HL-60 (cell line): ENCODE measurements at places on chromosomes 16 and 17.

DNA sequence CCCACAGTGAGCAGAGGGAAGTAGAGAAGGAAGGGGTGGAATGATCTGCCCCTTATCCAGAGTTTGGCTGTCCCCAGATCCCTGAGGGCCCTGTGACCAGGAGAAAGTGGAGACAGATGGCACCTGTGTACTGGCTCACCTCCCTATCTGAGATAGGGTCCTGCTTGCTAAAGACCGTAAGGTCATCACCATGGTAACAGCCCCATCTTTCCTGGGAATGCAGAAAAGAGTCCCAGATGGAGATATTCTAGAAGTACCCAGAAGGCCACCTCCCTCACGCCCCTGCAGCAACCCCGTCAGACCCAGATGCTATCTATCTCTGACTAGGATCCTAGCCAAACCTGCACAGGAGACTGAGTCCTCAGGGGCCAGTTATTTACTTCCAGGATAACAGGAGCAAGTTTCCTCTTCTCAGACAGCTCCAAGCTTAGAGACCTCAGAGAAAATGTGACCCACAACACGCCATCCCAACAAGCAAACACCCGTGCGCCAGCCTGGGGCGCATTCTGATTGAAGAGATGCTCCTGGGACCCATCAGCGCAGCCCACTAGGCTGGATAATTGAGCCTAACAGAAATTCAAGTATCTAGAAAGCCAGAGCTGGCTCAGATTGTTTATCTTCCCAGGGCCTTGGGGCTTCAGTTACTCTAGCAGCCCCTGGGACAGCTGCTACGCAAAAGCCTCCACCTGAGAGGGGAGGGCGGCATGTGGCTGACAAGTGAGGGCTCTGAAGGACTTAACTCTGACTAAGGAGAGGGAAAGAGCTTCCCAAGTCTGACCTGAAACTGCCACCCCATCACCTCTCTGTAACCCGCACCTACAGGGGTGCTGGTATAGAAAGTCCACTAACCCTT is 1.9 kb downstream of the ORMDL3 start:
- DNase-seq, result no peak

DNA sequence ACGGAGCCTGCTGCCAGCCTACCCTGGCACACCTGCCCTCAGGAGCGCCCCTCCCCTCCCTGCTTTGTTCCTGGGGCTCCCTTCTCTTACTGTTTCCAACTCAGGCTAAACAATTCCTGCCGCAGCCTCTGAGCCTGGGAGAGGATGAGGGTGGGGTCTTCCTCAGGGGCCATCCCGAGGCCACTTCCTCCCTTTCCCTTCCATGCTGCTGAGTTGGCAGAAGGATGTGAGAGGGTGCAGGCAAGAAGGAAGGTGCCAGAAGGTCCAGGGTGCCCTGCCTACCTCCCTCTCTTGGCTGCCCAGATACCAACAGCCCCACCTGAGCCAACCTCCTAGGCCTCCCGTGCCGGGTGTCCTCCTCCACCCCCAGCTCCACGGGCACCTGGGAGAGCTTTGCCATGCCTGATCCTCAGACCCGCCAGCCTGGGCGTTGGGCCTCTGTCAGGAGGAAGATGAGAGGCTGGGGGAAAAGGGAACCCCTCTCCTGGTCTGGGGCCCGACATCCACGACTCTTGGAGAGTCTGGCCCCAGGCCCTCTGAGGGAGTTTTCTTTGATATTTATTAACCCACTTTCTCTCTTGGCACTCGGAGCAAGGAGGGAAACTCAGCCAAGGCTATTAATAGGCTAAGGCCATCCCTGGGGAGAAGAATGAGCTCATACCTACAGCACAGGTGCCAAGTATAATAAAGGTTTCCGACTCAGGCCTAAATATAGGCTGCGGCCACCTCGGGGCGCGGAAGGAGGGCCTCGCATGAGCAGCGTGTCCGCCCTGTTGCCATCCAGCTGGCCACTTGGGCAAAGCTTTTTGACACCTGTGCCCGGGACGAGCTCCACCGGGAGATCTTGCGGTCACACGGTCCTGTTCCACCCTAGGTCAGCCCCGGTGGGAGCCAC is 232.0 kb downstream of the ENGASE start:
- DNase-seq, result no peak

GRCh38 chr17:62995377-62995885 is 29.4 kb downstream of the TANC2 start:
- peak; percentile 82 for DNase-seq

- no peak for DNase-seq
These were observed 2.1 kb downstream of the CMTM1 start for GRCh38 chr16:66568355-66568754.

GRCh38 chr16:56424791-56425438 is 430 bp downstream of the AMFR start:
- DNase-seq, result no peak

DNA sequence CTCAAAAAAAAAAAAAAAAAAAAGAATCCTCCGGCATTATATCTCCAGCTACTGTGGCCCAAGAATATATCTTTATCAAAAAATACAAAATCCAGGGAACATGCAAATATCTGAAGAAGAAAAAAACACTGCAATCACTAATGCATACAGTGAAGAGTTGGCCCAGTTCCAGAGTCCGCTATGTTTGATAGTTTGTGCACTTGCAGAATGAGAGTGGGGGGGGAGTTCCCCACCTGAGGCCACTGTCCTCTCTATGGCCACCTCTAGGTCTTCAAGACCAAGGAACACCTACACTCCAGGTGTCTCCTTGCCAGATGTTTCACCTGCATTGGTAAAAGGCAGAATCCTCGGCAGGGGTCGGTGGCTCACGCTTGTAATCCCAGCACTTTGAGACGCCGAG is 4.0 kb downstream of the ZNF785 start:
- no peak for DNase-seq

DNA sequence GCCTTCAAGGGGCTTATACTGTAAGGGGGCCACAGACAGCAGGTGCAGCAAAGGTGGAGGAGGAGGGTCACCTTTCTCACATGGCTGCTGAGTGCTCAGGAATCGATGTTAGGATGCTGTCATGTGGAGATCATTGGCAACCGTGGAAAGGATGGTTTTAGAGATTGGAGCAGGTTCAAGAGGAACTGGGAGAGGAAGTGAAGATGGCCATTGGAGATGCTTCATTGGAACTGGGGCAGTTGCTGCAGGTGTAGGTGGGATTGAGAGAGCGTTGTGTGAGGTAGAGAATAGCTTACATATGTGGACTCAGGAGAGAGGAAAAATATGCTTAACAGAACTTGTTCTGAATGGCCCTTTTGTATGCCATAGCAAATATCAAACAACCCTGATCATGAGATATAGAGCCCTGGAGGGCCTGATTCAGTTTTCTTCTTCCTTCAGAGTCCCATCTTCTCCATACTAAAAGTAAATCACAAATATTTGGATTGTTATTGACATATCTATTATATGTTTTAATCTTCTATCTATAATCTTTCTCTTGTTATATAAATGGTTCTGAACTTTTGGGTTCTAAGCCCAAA is 40.8 kb downstream of the LDHD start:
- no peak for DNase-seq

DNA sequence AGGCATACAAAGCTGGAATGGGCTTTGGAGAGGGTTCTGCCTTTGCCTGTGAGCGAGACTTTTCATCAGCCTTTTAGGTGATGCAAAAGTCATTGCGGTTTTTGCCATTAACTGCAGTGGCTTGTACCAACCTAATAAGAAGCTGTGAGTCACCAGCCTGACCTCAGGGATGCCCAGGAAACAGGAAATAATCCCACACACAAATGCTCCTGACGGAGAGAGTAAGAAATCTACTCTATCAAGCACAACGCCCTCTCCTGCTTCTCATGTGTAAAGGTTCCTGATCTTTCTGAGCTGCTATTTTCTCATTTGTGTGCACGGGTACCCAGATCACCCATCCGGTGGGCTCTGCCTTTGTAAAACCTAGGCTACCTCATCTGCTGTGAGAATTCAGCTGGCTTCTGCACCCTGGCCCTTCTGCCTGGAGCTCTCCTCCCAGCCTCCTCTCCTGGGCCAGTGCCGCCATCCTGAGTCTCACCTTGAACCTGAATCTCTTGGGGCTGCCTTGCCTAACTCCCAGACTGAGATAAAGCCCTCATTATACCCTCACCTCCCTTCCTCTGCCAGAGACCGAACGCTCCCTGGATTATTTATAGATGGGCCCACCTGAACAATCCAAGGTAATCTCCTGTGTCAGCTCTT is 299.7 kb downstream of the C16orf95 start:
- peak; percentile 5 for DNase-seq

DNA sequence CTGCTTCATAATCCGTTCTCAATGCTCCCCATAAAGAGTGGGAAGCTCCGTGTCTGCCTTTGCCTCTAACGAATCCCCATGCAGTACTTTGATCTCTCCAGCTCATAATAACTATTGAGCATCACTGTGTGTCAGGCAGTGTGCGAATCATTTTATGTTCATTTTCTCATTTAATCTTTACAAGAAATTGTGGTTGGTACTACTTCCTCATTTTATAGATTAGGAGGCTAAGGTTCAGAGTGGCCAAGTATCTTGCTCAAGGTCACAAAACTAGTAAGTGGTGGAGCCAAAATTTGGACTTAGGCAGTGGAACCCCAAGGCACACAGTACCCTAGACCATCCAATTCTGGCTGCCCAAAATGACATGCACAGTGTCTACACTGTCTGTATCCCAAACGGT is 44.8 kb downstream of the ABCC12 start:
- DNase-seq, result no peak

DNA sequence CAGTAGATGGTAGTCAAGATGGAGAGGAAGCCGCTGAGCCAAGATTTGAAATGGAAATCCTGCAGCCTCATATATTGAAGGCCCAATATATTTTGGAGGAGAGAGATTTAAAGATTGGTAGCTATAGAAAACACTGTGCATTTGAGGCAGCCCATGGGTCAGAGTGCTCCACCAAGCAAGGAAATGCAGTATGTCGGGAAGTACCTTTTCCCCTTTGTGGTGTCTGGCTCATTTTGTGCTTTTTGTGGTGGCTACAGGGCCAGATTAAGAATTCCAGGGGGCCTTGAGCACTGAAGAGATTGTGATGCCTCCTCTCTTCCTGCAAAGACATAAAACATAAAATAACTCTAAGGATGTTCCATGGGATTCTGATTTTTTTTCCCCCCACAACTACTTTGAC is 39.6 kb downstream of the CDRT15 start:
- DNase-seq, result no peak

- DNase-seq, result no peak
These were observed 5.6 kb downstream of the KIAA0513 start for GRCh38 chr16:85033171-85033570.

DNA sequence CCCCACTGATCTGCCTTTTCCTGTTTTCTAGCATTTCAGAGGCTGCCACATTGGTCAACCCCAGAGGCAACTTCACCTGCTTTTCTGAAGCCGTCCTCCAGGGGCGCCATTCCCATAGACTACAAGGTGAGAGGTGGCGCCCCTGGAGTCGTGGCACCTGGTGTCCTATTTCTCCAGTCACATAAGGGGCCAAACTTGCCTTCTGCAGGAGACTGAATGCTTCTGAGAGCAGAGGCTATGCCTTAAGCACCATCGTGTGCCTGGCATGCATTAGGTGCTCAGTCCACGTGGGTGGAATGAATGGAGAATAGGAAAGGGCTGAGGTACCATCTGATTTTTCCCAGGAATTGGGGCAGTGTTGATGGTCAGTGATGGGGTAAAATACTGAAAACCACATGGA is 164.8 kb downstream of the HAPSTR1 start:
- DNase-seq, result no peak

DNA sequence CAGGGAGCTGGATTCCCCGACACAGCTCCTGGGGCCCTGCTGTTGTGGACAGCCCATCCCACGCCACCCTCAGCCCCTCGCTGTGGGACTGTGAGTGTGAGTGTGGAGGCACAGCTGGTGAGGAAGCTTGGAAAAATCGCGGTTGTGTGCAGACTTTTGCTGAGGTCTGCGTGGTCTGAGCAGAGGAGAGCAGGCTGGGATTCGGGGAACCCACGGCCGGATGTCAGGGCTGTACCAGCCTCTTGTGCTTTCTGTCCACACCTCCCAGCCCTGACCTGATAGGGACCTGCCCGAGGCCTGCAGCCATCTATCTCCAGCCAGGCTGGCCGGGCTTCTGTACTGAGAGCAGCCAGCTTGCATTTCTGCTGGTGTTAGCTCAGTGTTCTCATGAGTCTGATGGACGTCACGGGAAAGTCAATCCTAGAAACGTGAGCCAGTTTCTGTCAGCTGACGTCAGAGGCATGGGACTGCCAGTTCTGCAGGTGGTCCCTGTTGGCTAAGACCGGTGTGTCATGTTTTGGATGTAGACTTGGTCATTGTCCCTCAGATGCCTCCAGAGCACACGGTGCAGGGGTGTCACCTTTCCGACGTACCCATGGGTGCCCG is 72.8 kb upstream of the ZNF750 start:
- no peak for DNase-seq

GRCh38 chr17:41315814-41316445 is 420 bp upstream of the KRTAP17-1 start:
- no peak for DNase-seq

GRCh38 chr16:9657641-9658040 is 524.6 kb downstream of the GRIN2A start:
- DNase-seq, result no peak

- no peak for DNase-seq
These were observed 261.8 kb downstream of the CDH13 start for GRCh38 chr16:82888591-82889001.
